ENCODE measurements at places on chromosomes 7 and 10.
A peak's percentile ranks its signal among the peaks of the same experiment; 100 is the strongest.

GRCh38 chr10:75956624-75957023 lies 525.2 kb downstream of the LRMDA start:
- no peak for DNase-seq

DNA sequence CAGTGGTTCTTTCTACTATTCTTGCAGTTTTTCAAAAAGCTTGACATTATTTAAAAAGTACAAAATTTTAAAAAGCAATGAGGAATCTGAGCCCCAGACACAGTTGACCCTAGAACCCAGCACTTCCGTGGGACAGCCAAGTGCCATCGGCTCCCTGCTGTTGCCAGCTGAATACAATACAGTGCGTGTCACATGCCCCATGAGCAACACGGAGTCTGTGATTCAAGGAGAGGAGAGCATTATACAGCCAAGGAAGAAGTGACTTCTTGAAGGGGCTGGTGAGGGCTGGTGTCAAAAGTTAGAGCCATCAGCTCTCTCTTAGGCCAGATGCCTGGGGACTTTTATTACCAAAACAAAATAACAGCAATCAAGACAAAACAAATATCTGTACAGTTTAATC lies 123.0 kb upstream of the FGFR2 start:
- no peak for DNase-seq

DNA sequence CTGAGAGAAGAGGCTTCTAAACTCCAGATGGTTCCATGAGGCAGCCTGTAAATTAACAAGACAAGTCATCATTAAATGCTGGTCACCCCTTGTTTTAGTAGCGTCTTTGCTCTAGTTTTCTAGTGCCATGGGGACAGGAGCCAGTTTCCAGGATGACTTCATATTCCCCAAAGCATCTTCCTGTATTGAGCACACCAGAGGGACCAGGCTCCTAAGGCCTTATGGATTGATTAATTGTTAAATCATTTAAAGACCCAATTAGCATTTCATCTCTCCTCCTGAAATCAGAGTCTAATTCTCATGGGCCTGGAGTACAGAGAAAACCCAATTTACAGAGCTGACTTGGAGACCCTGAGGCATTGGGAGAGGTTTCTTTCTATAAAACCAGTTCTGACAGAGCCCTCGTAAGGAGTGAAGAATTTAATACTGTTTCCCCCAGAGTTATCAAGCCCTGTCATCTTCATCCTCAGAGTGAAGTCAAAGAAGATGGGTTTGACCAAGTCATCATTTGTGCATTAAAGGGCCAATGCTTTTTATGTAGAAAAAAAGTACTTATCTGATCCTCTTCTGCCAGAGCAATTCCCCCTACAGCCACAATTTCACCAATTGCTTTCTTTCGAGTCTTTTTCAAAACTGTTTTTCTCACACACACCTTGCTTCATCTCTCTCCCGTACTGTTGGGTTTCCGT lies 678.7 kb downstream of the SDK1 start:
- DNase-seq = no peak

DNA sequence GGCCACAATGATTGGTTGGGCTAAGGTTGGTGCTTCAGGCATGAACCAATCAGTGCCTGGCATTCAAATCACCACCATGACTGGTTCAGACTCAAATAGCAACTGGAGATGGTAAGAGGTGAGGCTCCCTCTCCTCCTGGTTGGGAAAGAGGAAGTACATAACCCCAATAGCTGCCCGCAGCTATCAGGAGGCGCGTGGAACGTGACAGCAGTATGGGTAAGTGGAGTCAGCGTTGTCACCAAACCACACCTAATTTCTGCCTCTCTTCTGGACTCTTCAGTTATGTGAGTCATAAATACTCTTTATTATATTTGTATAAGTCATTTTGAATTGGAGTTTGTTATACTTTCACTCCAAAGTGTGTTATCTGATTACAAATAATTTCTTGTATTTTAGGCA lies 17.9 kb upstream of the ITGA8 start:
- no peak for DNase-seq

DNA sequence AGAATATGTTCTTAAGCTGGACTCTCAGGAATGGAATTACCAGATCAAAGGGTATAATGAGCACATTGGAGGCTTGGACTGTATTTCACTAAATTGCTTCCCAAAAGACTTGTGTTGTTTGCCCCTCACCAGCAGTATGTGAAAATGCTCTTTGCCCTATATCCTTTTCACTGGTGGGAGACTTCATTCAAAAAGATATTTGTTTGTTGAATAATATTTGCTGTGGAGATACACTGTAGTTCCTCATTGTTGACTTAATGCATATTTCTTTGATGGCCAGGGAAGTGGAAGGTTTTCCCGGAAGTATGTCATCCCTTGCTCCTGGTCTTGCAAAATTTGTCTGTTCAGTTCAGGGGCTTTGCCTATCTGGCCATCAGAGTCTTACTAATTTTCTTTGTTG lies 19.4 kb downstream of the GSTO2 start:
- no peak for DNase-seq

DNA sequence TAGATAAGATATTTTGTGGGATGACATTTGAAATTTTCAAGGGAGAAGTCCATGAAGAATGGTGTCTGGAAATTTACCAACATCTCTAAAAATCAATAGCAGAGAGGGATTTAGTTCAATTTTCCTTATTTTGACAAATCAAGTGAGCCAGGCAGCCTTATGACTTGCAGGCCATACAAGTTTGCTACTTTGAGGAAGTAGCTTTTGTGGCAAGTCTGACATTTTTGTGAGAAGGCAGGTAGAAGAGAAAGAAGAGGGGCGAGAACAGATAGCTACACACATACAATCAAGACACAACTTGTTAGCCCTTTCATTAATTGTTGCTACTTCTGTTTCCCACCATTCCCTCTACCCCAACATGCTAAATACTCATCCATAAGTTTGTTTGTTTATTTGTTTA lies 74.5 kb upstream of the OIT3 start:
- DNase-seq = no peak

GRCh38 chr7:26865094-26865388 lies 651 bp upstream of the SKAP2 start:
- no peak for DNase-seq

GRCh38 chr7:74033372-74034311 lies 5.7 kb downstream of the ELN start:
- DNase-seq = no peak

- no peak for DNase-seq
Measured at GRCh38 chr7:195010-195829, 2.8 kb downstream of the FAM20C start.

GRCh38 chr10:6654571-6654970 lies 74.5 kb upstream of the PRKCQ start:
- no peak for DNase-seq

GRCh38 chr7:77867537-77867865 lies 68.9 kb downstream of the PHTF2 start:
- no peak for DNase-seq

GRCh38 chr7:141074162-141074991 lies 513 bp downstream of the TMEM178B start:
- DNase-seq = peak; percentile 40

GRCh38 chr7:69190763-69191162 lies 407.5 kb upstream of the AUTS2 start:
- no peak for DNase-seq

DNA sequence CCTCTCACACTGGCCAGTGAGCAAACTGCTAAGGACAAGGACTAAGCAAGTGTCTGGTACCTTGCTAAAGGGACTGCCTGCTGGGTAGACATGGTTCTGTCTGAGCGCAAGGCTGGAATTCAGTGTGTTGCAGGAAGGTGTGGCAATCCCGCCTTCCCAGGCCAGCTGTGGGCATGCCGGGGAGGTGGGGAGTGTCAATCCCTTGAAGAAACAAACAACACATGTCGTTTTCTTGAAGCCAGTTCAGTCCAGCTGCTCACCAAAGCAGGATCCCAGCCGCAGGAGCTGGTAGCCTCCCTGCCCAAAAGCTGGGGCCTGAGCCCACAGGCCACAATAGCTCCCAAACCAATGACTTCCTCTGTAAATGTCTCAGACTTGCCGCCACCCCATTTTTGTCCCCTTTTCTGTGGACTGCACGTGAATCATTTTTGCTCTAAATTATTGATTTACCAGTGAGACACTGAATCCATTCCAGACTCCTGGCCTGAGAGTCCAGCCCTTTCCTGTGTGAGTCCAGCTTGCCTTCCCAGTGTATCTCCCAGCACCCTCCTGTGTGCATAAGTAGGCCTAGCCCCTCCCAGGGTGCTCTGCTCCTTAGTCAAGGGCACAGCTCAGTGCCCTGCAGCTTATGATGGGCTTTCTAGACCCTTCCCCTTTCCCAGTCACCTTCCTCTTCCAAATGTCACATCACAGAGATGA lies 166.8 kb downstream of the RGS10 start:
- DNase-seq = no peak

DNA sequence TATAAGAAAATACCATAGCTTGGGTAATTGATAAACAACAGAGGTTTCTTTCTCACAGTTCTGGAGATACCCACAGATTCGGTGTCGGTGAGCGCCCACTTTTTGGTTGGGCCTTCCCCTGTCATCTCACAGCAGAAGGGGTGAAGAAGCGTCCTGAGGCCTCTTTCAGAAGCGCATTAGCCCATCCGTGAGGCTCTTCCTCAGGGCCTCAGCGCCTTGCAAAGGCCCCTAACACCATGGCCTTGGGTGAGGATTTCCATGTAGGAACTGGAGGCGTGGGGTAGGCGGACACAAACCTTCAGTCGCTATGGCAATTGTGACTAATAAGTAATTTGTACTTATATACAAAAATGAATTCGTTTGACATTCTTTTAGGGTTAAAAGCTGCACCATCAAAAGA lies 316.0 kb downstream of the PTPRN2 start:
- DNase-seq = no peak

Data from NCI-H2029 treated with DMSO at 0.1 percent for 48 hours (cell line).